ENCODE measurements at places on chromosomes 1 and 21.

- DNase-seq: no peak
These were observed 123.6 kb downstream of the ELAVL4 start for GRCh38 chr1:50232336-50232735.

DNA sequence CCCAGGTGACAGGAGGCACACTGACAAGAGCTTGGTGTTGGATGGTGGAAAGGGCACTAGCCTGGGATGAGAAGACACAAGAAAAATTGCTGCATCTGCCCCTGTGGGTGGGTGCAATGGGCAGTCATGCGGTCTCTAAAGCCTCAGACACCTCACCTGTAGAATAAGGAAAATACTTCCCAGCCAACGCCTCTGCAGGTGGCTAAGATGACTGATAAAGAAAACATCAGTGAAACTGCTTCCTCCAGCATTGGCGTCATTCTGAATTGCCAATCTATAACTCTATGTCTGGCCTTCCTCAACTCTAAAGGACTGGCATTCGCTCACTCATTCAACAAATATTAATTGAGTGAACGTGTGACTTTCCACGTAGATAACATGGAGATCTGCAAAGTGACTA is 100.4 kb upstream of the F3 start:
- DNase-seq: no peak

- DNase-seq: no peak
These were observed 108.4 kb downstream of the BEND5 start for GRCh38 chr1:48668339-48668738.

DNA sequence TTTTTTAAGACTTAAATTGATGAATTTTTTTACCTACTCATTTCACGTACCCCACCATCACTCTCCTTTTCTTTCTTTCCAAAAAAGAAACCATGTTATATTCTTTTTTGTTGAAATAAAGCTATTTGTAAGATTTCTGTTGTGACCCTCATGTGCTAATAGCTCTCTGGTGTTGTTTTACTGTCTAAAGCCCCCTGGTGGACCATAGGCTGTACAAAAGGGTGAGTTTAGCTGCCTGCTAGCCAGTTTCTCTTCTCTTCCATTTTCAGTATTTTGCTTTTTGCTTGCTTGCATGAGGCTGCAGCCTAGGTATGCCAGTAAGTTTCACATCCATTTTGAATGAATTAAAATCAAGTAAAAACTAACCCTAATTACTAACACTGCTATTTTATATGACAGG is 15.6 kb upstream of the VAMP3 start:
- peak; percentile 6 for DNase-seq

- peak; percentile 71 for DNase-seq
These were observed 981 bp upstream of the KIAA1614 start for GRCh38 chr1:180911640-180912191.

DNA sequence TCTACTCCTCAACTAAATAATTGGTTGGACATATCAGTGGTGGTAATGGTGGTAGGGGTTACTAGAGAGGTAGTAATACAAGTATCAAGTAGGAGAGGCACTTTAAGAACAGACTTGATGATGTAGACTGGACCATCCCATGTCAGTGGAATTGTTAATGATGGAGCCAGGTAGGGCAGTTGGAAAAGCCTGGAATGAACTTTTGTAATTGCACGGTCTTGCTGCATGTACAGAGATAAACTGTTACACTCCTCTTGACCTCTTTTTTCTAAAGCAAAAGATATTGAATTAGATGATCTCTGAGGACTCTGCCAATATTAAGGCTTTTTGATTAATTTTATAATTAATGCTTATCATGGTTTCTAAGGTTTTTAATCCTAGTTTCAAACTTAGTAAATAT is 5.8 kb downstream of the HMGCS2 start:
- no peak for DNase-seq

GRCh38 chr1:66267201-66267940 is 266.6 kb upstream of the SGIP1 start:
- no peak for DNase-seq

- DNase-seq: peak; percentile 31
These were observed at the start of gene WNT4 for GRCh38 chr1:22143065-22144033. Gene WNT4, minus strand, starts transcription at chr1:22143097. Its CDS starts 175 bp downstream, at chr1:22142922.

GRCh38 chr1:60273185-60273584 is 199.6 kb upstream of the C1orf87 start:
- DNase-seq: no peak

DNA sequence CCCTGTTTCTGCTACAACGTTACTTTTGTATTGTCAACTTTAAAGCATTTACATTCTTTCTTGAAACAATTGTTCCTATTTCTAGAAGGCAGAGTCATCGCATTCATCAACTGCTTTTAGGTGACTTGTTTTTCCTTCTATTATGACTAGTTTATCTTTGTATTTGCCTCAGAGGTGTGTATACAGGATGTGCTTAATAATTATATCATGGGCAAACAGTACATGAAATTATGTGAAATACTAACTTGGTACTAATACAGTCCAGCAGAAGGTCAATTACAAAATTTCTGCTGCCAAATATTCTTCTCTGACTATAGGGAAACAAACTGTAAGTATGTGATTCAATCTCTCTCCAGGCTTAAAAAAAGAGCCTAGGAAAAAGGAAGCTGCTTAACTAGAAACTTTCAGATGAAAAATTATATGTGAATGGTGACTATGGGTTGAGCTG is 101.6 kb downstream of the C4BPA start:
- DNase-seq: no peak

DNA sequence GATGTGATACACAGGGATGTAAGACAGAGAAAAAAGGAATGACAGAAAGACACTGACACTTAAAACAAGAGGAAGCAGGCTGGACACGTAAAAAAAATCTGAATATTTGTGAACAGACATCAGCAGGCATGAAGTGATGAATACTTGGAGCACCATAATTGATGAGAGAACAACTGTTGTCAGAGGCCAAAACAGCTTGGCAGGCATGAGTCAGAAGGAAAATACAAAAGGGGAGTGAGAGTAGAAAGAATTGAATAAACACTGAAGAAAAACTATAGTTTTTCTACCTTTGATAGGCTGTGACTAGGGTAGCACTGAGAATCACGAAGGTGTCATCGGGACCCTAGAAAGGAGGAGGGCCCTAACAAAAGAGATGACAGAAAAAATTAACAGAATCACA is 21.6 kb upstream of the GUCA2A start:
- DNase-seq: no peak

- DNase-seq: no peak
These were observed 78.6 kb downstream of the LAMC1 start for GRCh38 chr1:183101841-183102276.

- peak; percentile 40 for DNase-seq
These were observed 14.9 kb upstream of the VPS26C start for GRCh38 chr21:37281993-37282392.

- DNase-seq: no peak
These were observed 87.2 kb downstream of the SPAG17 start for GRCh38 chr1:118097622-118098348.

- DNase-seq: peak; percentile 3
These were observed 812 bp downstream of the CACHD1 start for GRCh38 chr1:64470665-64471217.

DNA sequence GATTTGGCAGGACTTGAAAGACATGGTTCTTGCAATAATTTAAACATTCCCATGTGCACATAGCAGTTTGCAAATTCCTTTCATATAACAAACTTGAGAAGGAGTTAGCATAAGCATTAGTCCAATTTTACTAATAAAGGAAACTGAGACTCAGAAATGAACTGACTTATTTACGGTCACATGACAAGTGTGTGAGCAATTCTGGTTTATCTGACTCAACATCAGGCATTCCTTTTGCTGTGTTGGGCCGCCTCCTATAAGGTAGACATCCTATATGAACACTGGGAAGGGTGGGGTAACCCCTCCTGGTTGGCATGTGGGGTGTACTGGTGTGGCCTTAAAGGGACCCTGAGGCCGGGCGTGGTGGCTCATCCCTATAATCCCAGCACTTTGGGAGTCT is 8.5 kb upstream of the CPT2 start:
- no peak for DNase-seq

- DNase-seq: no peak
These were observed 45.3 kb downstream of the LGR6 start for GRCh38 chr1:202238914-202239313.
